ENCODE measurements at places on chromosomes 2 and 18.

DNA sequence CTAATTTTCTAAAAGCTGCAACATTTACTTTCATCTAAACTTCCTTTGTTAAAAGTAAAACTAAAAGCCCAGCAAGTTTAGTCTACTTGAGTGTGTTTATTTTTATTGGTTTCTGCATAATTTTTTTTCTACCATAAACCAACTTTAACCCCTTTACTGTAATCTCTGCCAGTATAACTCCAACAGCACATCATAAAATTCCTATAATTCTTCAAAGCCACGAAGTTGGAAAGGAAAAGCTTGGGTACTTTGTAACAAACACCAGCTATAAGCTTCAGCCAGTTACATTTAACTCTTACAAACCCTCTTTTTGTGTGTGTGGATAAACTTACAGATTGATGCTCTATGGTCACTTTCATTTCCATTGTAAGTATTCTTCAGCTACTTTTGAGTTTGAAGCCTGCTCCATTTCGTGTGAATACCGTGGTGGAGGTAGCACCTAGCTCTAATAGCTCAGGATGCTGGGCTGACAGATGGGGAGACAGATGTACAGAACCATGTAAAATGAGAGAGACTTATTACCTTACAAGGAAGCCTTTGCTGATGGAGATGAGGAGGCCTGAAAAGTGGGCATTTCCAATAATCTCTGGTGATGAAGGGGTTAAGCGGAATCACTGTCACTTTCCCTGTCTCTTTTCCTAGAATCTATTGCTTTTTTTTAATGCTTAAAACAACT is 42.5 kb downstream of the ZEB2 start:
- no peak for DNase-seq

DNA sequence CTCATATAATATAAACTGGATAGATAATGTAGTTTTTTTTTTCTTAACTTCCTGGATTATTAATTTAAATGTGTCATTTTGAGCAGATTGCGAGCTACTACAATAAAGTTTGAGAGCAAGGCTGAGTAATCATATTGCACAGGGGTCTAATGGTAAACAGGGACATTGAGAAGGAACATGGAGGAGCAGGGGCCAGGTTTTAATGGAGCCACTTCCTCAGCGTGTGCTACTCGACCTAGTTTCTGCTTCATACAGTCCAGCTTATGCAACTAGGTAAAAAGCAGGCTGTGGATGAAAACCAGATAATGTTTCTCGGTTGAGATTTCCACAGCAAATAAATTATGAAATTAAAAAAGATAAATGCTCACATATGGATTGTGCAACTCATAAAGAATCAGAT is 1915.7 kb upstream of the CELF4 start:
- DNase-seq, result no peak

GRCh38 chr18:61322265-61322873 is 10.9 kb upstream of the CDH20 start:
- peak; percentile 6 for DNase-seq

- DNase-seq, result no peak
Observed at GRCh38 chr2:2921011-2921720, 456.5 kb downstream of the EIPR1 start.

- DNase-seq, result no peak
Observed at GRCh38 chr2:137380610-137381009, 583.7 kb upstream of the HNMT start.

- DNase-seq, result no peak
Observed at GRCh38 chr18:44896846-44897245, 216.2 kb downstream of the SETBP1 start.

DNA sequence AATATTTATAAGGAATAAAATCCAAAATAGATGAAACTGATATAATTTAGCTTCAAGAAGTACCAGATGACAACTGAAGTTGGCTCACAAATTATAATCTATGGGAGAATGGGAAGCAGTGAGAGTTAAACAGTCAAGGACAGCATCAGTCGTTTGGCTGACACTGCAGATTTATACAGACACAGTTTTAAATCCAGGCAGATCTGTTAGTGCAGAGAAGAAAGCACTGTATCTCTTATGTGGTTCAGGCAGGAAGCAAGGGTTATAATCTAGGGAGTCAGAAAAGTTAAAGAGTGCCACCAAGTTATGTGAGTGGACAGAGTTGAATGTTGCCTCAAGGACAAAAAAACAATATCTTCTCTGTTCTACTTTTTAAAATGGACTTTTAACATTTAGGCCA is 880.2 kb downstream of the TSN start:
- DNase-seq, result no peak

GRCh38 chr18:10814336-10814735 is 288.5 kb downstream of the NAPG start:
- no peak for DNase-seq

DNA sequence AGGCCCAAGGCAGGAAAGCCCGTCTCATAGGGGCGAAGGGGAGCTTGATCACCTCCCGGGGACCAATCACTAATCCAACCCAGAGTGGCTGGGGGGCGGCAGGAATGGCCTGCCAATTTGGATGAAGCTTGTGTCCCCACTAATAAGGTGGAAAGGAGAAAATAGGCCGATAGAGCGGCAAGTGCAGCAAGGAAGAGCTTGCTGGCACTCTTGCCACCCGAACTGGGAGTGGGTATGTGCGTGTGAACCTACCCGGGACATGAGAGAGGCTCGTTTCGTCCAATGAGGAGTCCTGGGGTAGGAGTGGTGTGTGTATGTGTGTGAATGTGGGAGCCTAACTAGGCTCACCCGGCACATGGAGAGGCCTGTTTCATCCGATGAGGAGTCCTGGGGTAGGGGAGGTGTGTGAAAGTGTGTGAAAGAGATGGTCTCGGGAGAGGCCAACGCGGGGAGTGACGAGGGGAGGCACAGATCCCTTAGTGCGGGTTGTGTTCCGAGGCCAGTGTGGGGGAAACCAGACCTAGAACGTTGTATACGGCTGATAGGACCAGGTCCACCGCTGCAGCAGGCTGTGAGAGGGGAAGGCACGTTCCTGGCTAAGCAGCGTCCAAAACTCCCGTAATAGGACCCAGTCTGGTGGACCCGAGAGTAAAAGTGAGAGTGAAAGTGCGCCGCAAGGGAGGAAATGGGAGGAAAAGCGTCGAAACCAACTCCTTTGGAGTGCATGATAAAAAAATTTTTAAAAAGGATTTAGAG is 47.1 kb upstream of the SELENOI start:
- DNase-seq, result peak; percentile 78

- DNase-seq, result no peak
Observed at GRCh38 chr2:40027968-40028367, 248.9 kb upstream of the THUMPD2 start.

DNA sequence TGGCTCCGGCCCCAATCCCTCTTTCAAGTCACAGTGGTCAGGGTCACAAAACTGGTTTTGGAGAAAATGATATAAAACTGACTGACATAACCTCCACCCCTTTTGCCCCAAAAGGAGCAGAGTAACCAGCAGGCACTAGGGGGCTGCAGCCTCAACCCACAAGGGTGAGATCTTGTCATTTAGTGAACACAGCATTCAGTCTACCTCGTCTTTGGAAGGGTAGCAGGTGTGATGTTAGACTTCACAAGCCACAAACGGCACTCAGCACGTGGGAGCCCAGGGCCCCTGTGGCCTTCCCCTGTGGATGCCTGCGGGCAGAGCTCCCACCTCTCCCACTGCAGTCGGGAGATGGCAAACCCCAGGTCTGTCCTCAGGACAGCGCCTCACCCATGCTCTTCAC is 372.1 kb upstream of the MYT1L start:
- DNase-seq, result no peak

DNA sequence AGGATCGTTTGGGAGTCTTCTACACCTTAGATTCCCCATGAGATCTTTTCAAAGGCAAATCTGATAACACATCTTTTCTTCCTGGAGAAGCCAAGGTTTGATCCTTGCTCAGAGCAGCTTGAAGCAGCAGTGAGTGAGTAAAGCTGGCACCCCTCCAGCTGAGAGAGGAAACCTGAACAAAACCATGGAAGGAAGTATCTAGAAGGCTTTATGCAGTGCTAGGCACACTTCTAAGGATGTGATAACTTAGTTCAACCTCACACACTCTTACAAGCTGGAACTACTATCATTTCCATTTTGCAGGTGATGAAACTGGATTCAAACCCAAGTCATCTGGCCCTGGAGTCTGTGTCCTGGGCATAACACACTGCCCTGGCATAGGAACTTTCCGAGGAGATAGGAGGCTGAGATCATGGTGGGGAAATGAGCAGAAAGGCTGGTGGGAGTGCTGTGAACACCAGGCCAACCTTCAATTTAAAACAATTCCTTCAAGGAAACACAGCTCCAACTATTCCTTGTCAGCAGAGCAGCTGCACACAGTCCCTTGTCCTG is 71.2 kb downstream of the CTAGE1 start:
- DNase-seq, result peak; percentile 32

DNA sequence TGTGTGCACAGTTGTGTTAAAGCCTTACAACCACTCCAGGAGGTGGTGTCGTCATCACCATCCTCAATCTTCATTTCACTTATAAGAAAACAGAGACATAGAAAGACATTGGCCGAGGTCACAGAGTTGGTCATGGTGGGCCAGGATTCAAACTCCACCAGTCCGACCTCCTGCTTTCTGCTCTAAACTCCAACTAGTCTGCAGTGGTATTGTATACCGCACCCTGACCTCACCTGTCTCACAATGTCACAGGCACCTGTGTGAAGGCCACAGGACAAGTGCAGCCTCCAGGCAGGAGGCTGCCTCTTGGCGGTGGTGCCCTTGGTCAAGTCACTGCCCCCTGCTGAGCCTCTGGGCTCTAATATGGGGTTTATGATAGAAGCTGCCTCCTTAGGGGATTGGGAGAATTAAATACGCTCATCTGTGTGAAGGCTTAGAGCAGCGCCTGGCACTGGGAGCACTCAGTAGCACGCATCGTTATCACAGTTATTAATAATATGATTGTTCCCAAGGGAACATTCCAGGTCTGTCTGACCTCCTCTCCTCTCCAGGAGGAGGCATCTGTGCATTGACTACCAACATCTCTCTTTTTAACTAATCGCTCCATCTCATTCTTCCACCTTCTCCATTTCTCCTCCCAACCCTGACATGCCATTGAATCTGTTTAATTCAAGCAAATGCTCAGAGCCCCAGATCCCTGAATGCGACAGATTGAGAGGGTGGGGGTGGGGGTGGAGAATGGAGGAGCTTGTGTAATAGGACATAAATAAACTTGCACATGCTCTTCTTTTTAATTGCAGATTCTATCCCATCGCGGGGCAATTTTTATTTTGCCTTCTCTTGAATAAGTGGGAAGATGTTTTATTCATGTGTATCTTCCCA is 112.7 kb downstream of the MCFD2 start:
- DNase-seq, result no peak

DNA sequence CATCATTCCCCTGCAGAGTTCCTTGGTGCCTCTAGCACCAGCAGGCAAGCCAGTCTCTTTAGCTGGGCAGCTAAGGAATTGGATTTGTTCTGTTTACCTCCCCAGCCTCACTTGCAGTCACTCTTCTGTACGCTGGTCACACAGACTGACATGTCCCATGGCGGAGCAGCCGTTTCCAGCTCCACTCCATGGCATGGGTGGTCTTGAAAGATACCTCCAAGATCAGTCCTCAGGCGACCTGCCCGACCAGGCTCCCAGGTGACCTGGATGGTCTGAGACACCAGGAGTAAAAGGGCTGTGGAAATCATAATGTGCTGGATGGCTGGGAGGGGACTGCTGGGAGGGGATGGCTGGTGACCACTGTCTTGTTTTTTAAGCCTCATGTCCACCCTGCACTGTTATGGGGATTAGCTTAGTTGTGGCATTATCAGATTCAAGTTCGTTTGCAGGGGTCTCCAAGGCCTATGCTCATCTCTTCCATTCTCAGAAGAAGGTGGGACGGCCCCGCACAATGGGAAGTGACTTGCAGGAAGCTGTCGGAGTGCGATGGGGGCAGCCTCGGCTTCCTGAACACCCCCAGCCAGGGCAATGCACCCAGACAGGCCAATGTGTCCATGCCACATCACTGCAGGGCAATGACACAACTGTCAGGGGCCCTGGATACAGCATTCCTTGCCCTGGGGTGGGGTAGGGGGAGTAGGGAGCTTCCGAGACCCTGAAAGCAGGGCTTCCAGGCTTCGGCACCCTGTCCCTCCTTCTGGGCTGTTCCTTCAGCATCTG is 156.1 kb upstream of the MYCN start:
- no peak for DNase-seq

- no peak for DNase-seq
Observed at GRCh38 chr2:9883897-9884296, 40.6 kb downstream of the TAF1B start.

DNA sequence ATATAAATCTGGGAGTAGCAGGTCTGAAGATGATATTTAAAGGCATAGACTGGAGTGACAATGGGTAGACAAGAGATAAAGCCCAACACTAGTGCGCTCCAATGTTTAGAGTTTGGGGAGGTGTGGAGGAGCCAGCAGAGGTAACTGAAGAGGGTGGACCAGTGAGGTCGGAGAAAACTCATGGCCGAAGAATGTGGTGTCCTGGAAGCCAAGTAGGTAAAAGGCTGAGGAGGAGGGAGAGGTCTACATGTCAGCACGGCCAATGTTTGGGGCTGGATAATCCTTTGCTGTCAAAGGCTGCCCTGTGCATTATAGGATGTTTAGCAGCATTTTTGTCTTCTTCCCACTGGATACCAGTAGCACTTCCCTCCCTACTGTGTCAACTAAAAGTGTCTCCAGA is 78.8 kb upstream of the KCNE4 start:
- DNase-seq, result no peak

- no peak for DNase-seq
Observed at GRCh38 chr2:15315411-15315810, 245.7 kb downstream of the NBAS start.

DNA sequence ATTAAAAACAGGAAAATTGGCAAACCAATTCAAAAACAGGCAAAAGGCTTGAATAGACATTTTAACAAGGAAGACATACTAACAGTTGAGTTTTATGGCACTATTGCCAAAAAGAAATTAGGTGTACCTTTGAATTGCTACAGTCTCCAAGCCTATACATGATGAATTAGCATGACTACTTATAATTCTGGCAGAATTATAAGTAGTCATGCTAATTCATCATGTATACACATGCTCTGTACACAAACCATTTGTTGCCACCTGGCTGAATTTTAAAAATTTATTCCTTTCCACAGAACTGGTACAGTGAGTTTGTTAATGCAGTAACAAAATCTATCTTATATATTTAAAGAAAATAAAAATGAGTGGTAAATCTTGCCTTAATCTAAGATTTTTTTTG is 1332.0 kb upstream of the CRIM1 start:
- DNase-seq, result no peak

- peak; percentile 44 for DNase-seq
Observed at GRCh38 chr2:100262555-100263320, 59.6 kb downstream of the LONRF2 start.

- DNase-seq, result no peak
Observed at GRCh38 chr18:43122955-43123354, 7.5 kb upstream of the RIT2 start.

- DNase-seq, result no peak
Observed at GRCh38 chr2:66649006-66649405, 214.1 kb downstream of the MEIS1 start.
